Naive thymus-derived CD8-positive, alpha-beta T cell (primary cell): ENCODE measurements at places on chromosomes 11 and 22. TPM values are rescaled to one million over a fixed set of nuclear protein-coding genes. Genes with fewer than 3 reads are reported as not detected.

DNA sequence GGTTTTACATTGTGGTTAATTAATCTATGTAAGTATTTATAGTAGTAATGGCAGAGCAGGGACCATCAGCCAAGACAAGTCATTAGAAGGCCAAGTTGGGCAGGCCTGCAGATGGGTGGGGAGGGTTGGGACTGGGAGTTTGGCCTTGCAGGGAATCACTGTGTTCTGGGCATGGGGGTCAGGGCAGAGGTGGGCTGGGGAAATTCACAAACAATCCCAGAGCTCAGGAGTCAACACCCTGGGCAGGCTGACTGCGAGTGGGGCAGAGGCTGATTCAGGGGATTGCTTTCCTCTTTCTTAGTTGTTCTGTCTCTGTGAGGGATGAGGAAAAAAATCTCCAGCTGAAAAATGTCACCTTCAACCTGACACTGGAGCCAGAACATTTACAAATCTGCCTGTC lies 322.5 kb downstream of the NTM start:
- DNase-seq, result no peak

OR52H1 gene
- not detected for polyA plus RNA-seq

DNA sequence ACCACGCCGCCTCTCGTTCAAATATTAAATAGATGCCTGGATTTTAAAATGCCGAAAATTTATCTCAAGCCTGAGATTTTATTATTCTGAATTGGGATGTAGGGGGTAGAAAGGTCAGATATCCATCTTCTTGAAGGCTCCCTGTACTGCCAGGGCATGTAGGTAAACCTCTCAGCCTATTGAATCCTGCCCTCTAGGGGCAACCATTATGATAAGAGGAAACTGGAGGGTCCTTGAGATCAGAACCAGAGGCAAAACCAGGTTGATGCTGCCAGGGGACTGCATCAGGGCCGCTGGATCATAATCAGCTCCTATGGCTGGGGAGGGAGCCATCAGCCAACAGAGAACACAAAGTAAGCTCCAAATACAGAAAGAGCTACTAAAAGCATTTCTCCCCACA lies 92.4 kb downstream of the KCNC1 start:
- no peak for DNase-seq

DGAT2 gene
- polyA plus RNA-seq, result 0.47 TPM

ARVCF gene
- 1.5 TPM for polyA plus RNA-seq

DNA sequence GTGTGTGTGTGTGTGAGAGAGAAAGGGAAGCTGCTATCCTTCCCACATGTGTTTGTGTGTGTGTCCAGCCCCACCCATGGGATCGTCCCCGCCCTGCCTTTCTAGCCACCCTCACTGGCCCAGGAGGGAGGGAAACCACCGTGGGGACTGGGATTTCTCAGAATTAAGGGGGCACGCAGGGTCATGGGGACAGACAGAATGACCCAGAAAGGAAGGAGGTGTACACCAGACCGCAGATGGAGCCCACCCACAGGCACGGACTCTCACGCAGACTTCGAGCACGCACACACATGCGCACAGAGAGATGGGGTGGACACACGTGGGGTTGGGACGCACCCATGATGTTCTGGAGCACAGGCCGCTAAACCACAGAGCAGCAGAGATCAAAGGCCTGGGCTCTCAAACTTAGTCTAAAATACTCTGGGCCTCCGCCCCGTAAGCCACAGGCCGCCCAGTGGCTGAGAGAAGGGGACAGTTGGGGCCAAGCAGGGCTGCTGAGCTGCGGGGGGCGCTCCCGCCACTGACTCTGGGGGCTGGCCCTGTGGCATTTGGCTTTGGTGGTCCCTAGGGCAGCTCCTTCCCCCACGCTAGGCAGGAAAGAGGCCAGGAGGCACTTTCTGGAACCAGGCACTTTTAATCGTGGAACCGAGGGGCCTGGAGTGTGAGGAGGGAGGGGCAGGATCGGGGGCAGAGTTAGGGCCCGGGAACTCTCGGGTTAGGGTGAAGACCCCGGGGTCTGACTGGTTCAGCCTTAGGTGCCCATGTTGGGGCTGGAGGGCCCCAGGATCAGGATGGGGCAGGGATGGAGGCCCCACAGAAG lies 1.5 kb downstream of the IFITM5 start:
- DNase-seq, result no peak

ZNF280A gene
- polyA plus RNA-seq, result not detected

CARD16 gene
- 173 TPM for polyA plus RNA-seq

C11orf86 gene
- polyA plus RNA-seq, result not detected

GRCh38 chr11:118791961-118792569 lies 1.1 kb upstream of the DDX6 start:
- DNase-seq, result no peak

OR8A1 gene
- not detected for polyA plus RNA-seq

DNA sequence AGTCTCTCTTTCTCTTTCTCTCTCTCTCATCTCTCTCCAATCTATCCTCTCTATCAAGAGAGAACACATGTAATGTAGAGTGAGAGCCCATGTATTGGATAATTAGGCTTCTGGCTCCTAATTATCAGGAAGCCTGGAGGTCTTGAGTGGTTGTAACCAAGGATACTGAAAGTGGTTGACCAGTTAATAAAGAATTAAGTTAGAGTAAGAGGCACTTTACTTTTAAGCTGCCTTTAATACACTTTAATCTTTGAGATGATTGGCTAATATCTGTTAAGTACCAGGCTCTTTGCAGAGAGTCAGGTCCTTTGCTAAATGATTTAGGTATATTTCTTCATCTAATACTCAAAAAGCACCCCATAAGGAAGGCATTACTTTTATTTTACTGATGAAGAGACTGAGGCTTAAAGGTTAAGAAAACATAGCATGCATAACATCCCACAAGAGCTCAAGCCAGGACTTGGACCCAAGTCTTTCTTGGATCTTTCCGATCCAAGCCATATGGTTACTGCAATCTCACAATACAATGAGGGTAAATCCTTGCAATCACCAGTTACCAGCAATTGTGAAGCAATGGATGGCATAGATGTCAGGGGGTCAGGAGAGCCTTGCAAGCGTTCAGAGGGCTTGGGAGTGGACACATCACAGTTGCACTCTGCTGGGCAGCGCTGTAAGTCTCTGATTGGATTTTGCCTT lies 22.1 kb downstream of the CD44 start:
- DNase-seq, result no peak

- no peak for DNase-seq
Measured at GRCh38 chr22:19149991-19150390, at the start of gene GSC2. TSS of gene GSC2 (minus strand) at chr22:19150292. CDS start at chr22:19150283, 9 bp downstream.

IFITM10 gene
- 0.16 TPM for polyA plus RNA-seq

LRRC55 gene
- not detected for polyA plus RNA-seq

HBE1 gene
- not detected for polyA plus RNA-seq

FOXRED1 gene
- 28.3 TPM for polyA plus RNA-seq

DNA sequence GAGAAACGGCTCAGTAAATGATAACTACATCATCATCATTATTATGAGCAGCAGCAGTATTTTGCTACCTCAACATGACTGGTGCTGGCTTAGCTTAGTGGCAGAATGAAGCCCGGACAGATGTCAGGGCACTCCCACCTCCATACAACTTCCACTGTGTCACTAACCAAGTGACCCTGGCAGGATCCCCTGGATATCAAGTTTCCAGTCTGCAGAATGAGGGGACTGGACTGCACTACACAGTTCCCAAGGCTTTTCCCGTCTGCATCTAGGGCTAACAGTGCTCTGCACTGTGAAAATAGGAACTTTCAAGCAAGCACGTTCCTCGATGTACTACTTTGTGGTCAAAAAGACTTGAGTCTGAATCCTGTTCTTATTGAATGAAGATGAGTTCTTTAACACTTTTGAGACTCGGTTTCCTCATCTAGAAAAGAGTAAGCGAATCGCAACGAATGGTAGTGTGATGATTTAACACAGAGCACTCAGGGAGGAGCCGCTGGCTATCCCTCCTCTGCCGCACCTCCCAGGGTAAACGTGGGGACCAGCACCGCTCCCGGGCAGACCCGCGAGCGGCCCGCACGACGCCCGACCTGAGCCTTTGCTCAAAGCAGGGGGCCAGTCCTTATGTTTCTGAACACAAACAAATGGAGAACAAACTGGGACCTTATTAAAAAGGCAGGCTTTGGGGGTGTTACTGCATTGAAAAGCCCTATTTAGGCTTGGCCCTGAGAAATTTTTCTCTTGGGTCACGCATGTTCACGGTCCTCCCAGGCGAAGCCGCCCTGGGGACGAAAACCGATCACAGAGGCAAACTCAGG lies 910 bp downstream of the CLTCL1 start:
- DNase-seq, result no peak

DNA sequence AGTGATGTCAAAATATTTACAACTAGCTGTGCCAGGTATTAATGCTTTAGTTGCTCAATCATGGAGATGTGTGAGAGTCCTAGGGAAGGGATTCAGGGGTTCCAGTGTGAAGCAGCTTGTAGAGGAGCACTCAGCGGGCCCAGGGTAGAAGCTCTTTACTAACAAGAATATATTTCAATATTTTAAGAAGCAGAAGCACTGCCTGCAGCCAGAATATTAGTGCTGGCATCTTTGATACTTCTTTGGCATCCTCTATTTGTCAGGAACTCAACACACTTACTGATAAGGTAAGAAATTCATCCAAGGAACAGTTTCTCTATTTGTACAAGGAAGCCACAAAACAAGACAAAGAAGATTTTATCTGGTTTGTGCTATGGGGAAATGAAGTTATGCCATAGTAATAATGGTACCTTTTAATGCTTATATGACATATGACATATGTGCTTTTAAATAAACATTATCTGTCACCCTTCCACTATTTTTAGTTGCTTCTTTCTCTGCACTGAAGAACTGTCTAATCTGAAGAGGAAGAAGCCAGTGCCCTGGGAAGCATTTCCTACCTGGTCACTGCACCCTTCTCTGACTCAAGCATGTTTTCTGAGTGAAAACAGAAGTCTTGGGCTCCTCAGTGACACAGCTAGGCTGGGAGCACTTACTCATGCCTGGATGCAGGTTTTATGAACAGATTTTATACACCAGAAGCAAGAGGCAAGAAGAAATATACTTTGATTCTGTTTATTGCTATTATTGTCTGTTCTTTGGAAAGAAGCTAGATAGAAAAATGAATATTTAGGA lies 388.1 kb upstream of the CCDC90B start:
- DNase-seq, result no peak

DNA sequence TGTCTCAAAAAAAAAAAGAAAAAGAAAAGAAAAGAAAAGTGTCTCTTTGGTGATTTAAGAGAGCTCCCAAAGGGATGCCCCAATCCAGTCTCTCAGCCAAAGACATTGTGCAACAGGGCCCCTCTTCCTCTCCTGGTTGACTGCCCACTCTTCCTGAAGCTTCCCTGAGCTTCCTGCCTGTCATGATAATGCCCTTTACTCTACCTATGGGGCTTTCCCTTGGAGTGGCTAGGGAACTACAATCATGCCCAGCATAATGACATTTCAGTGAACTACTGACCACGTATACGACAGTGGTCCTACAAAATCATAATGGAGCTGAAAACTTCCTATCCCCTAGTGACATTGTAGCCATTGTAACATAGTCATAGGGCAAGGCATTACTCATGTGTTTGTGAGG lies 118.0 kb downstream of the RASSF10 start:
- no peak for DNase-seq

KRTAP5-2 gene
- not detected for polyA plus RNA-seq

- DNase-seq, result no peak
Measured at GRCh38 chr22:30861688-30862552, 106.7 kb downstream of the MORC2 start.

DNA sequence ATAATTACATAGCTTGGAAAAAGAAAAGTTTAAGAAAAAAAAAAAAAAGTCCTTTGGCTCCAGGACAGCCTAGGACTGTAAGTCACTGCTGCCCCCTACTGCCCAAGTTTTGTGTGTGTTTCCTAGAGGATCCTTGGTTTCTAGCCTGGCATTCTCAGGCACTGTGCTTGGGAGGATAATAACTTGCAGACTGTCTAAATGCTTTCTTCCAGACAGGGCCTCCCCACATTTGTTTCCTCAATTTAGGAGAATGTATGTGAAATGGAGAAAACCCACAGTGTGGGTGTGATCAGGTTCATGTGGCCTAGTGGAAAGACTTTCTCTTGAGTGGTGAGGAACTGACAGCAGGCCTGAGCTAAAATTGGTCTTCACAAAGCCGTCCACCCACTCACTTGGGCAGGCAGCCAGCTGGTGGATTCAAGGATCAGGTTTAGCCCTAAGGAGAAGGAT lies 191.0 kb downstream of the NAV2 start:
- no peak for DNase-seq

GRCh38 chr11:95768521-95768920 lies 21.1 kb downstream of the FAM76B start:
- DNase-seq, result no peak

DNA sequence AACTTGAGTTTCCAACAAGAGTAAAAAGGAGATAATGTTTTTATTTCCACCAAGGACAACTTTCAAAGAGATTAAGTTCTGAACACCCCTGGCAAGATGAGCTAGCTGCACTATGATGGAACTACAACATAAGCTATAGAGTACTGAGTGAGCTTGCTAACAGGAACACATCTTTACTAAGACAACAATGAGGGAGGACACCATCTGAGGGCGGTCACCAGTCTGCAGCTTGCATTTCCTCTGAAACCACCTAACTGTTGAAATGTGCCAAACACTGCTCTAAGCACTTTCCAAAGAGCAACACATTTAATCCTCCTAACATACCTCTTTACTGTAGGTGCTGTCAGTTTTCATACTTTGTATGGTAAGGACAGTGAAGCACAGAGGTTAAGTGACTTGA lies 68.4 kb downstream of the TCF20 start:
- no peak for DNase-seq

DNA sequence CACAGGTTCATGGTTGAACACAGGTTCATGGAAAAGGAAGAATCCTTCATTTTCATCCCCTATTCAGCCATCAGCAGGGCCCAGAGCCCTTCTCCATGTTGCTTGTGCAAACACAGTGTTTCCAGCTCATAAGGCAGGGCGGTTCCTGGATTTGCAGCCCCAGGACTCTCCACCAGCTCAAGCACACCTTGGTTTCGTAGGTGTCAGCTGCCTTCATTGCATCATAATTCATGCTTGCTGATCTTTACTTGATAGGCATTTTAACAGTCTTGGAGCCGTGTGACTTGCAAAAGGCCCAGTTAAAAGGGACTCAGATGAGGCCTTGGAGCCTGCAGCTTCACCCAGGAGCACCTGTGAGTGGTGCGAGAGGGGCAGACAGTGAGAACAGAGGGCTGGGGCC lies 318.1 kb upstream of the B3GAT1 start:
- no peak for DNase-seq

OR8D4 gene
- polyA plus RNA-seq, result not detected

FOLR2 gene
- polyA plus RNA-seq, result not detected

- no peak for DNase-seq
Measured at GRCh38 chr11:132056689-132057088, 686.3 kb downstream of the NTM start.
